ENCODE measurements at places on chromosomes 13 and 19.

GRCh38 chr13:97023117-97023516 is 28.8 kb upstream of the OXGR1 start:
- DNase-seq: no peak

- no peak for DNase-seq
Measured at GRCh38 chr13:44768775-44769581, 192.8 kb upstream of the TSC22D1 start.

DNA sequence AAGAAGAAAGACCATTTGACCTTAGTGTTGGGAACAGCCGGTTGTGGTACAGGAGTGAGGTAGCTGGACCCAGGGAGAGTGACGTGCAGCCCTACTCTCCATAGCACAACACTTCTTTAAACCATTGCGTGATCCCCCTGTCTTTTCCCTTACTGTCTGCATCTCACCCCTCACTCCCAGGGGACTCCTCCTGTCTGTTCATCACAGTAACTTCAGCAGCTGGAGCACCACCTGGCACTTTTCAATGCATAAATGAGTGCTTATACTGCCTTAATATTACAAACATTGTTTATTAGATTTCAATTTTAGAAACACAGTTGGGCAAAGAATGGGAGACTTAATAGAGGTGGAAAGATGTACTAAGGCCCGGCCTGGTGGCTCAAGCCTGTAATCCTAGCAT is 285.5 kb downstream of the UQCRFS1 start:
- no peak for DNase-seq

DNA sequence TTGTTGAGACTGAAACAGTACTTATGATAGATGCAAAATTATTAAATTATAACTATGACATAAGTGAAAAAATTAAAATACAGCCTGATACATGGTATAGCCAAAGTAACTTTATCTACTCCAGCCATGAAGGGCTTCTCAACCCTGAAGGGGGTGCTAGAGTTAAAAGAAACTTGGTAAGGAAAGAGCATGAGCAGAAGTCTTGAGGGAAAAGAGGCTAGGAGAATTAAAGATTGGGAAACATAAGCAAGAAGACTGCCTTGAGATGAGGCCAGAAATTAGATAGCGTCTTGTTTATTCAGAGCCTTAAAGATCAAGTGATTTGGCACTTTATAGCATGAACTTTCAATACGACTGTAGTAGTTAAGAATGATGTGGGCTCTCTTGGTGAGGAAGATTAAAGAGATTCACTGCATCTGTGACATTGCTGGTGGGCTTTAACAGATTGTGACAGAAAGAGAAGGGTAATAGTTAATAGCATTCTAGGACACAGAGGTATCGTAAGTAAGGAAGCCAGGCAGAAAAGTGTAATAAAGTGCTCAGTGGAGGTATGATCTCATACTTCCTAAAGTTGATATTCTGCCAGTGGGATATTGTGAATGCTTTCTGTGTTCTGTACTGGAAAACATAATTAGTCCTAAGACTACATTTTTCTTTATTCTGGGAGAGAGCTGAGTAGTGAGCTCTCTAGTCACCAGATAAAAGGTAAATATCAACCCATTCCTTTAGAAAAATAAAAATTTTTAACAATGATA is 385.4 kb upstream of the PRR20A start:
- DNase-seq: no peak

GRCh38 chr13:27827646-27828045 is 35.4 kb downstream of the GSX1 start:
- DNase-seq: no peak

- no peak for DNase-seq
Measured at GRCh38 chr13:77492982-77493381, 42.5 kb upstream of the SCEL start.

GRCh38 chr19:11269408-11269807 is 7.1 kb upstream of the DOCK6 start:
- DNase-seq: peak; percentile 38

DNA sequence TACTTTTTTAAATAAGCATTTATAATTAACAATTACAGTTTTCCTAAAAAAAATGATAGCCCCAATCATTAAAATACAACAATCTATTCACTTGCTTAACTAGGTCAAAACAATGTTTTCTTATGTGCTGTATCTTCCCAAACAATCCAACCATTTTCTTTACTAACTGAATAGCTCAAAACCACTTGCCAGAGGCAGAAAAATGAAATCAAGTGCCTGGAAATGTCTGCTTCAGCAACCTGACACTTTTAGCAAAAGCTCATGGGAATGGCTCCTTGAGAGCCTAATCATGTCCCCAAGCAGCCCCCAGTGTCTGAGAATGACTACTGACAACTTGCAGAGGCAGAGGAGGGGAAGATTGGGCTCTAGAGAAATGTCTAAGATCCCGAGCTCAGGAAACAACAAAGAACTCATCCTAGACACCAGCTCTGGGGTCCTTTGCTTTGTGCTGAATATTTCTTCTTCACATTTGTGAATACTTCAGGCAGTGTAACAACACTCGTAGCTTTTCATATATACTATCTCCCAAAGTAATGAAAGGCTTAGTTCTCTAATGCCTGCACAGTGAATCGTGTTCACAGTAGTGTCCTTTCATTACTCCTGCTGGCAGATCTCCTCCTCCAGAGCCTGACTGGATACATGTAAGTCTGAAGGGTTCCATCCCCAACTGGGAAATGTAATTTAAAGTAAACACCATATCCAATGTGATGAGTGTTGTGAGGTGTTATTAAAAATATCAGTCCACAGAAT is 280.0 kb downstream of the LHFPL6 start:
- no peak for DNase-seq

DNA sequence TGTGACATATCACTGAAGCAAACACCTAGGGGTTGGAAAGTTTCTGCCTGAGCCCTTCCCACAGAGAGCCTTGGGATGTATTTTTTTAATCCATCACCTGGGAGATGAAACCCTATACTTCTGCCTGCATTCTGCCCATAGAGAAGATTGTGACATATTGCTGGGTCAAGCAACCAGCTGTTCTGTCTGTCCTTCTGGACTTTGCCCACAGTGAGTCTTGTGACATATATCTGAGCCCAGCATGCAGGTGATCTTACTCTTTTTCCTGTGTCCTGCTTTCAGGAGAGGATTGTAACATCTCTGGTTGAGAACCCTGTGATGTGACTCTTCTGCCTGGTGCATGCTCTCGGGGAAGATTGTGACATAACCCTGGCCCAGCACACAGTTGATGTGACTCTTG is 24.9 kb upstream of the ZNF681 start:
- DNase-seq: no peak

DNA sequence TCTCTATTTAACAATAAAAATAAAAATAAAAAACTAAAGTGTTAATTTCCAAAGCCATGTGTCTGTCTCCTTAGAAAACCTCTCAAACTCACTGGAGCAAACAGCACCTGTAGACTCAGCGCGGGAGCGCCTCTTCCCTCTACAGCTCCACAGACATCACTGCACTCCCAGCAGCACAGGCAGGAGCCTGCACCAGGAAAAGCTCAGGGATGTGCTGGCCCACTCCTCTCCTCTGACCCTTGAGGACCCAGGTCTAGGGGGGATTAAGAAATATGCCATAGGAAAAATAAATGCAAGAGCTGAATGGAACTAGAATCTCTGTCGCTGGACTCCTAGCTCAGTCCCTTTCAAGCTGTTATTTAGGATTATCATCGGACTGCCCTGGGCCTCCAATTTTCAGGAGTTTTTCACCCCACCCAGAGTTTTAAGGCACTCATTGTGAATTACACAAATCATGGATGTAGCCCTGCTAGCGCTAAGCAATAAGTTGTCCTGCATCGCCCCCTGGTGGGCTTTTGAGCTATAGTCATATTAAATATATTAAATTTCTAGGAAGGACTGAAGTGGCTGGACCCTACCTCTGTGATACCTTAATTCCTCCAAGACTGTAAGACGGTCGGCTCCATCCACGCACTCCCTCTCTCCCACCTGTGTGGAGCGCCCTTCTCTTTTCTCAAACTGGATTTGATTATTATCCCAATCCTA is 333.9 kb downstream of the UQCRFS1 start:
- peak; percentile 66 for DNase-seq

- DNase-seq: peak; percentile 77
Measured at GRCh38 chr13:74575729-74576125, 441.5 kb upstream of the KLF12 start.

- no peak for DNase-seq
Measured at GRCh38 chr13:68257111-68257842, 1027.1 kb upstream of the PCDH9 start.
